ENCODE measurements at places on chromosomes 2 and 18. TPM values are rescaled to one million over a fixed set of nuclear protein-coding genes. Genes with fewer than 3 reads are reported as not detected.

OSR1 gene
- 0.29 TPM for total RNA-seq

SLC66A2 gene
- 98.2 TPM for total RNA-seq

EHD3 gene
- 85.6 TPM for total RNA-seq

INPP5D gene
- 30.9 TPM for total RNA-seq

C2orf72 gene
- 79.0 TPM for total RNA-seq

DRC1 gene
- total RNA-seq: 5.3 TPM

- DNase-seq: no peak
These were observed 51.5 kb downstream of the SRD5A2 start for GRCh38 chr2:31529256-31529655.

GRCh38 chr2:203741566-203741965 is 35.1 kb downstream of the CD28 start:
- no peak for DNase-seq

DNA sequence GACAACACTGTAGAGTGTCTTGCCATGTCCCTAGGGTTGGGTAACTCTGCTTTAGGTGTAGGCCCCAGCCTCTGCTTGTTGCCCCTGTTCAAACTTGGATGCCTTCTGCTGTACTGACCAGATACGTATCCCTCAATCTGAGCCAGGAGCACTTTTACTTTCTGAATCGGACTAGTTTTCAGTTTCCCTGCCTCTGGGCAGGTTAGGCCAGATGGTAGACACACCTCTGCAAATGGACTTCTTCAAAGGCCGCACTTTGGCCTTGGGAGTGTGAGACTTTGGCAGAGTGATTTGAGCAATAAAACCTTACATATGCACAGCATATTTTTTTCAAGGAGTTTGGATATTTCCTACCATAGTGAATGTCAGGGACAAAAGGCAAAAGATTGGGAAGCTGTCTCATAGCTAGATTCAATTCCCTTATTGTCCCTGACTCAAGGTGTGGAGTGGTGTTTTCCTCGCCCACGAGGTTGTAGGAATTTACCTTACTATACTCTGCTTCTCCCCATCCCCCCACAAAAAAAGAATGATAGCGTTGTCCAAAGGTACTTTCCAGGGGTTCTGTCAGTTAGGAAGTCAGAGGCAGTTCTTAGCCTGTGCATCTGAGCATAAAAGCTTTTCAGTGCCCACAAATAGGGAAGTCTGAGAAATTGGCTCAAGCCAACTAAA is 15.3 kb upstream of the PARD3B start:
- DNase-seq: no peak

GRCh38 chr2:100621371-100621951 is 58.7 kb downstream of the PDCL3 start:
- DNase-seq: no peak

DNA sequence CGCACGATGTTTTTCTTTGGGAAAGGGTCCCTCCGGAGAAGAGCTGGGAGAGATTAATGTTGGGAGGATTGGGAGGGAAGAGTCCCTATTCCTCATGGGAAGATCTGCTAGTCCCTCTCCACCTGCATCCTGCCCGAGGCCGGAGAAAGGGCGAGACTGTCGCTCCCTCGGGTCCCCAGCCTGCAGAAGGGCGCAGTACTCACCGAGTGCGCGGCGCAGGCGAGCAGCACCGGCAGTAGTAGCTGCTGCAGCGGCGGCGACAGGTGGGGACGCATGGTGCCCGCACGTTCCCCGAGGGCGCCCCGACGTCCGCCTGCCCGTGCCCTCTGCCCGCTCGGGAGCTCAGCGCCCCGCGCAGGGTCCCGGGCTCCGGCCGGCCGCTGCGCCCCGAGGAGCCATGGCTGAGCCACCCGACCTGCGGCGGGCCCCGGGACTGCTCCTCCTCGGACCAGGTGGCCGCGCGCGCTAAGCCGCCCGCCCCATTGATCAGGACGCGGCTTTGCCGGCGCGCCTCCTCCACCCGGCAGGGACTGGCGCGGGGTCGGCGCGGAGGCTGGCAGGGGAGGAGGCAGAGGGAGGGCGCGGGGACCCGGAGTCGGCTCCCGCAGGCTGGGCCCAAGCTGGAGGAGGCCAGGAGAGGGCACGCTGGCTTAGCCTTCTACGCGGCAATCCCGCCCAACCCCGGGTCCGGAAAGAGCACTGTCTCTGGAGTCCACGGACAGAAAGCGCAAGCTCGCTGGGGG is at the start of gene SCTR:
TSS of gene SCTR (minus strand) at position 532 of the 743 bp plus-strand sequence. CDS start at position 275, 257 bp downstream.
- DNase-seq: no peak

DNA sequence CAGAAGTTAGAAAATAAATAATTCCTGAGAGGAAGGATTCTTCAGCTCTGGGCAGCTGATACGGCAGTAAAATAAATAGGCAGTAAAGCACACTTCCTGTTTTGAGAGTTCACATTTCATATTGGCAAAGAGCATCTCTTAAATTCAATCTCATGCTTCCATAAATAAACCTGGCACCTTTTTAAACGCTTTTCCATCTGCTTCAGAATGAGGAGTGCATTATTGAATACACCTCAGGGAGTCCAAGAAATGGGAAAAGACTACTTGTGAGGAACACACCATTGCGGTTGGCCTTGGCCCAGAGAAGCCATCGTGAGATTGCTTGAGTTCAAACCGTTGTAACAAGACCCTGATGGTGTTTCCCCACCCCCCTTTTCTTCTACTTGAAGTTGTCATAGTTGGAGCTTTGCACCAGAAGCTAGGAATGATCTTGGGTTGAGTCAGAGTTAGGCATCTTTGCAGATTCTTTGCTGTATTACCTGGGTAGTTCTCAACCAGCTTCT is 123.9 kb downstream of the RDH14 start:
- DNase-seq: no peak

DNA sequence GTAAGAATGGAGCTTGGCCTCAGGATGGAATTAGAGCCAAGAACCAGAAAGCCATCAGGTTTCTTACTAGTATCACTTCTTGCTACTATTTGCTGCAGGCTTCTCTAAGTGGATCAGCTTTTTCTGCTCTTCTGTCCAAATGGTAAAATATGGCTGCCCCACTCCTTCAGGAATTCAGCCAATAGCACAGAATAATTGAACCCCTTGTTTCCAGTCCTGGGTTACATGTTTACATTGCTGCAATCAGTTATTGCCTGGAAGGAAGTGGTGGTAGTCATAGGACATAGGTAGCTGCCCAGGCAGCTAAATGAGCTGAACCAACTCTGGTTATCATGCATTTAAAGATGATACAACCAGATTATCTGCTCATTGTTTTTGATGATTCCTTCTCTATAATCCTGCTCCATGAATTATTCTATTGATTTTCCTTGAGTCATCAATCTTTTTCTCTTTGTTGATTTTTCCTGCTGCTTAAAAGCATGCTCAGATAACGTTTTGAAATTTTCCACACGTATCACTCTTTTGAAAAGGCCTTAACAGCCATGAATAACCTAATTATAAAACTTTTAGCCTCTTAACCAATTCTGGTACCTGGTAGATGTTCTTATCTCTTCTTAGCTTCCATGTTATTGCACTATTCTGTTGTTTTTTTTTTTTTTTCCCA is 12.6 kb downstream of the AGPS start:
- DNase-seq: no peak

GRCh38 chr18:24868311-24868710 is 407.9 kb downstream of the HRH4 start:
- DNase-seq: no peak

GRCh38 chr2:118940486-118941120 is 1.4 kb upstream of the MARCO start:
- no peak for DNase-seq

- DNase-seq: no peak
These were observed 61.2 kb downstream of the FEZ2 start for GRCh38 chr2:36536776-36537175.

DNA sequence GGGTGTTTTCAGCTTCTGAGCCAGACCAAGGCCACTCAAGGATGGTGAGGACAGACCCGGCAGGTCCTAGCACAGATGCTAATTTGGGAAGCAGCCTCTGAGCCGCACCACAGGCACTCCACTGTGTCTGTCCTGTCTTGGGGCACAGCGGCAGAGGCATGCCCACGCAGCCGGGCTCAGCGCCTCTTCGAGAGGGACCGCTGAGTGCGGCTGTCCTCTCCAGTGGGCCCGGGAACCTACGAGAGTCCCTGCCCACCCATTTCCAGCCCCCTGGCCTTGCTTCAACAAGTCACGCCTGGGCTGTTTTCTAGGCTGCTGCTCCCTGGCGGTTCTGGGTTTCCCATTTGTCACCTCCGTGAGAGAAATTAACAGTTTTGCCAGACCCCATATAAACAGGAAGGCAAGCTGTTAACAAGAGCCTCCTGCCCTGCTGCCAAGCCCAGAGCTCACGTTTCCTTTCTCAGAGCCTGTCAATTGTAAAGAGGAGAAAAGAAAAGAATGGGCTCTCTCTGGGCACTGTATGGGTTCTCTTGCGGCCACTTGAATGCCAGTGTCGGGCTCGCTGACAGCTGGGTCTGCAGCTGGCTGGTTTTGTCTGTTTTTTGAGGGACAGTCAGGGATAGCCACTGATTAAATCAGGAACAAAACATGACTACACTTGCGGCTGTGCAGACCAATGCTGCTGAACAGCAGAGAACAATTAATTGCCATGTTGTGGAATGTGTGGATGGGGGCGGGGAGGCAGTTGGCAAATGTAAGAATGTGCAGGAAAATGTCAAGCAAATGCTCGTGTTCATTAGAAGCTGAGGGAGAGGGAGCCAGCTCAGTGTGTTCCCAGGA is 30.6 kb downstream of the TMEM17 start:
- peak; percentile 54 for DNase-seq

GRCh38 chr2:176129813-176130146 is 275 bp downstream of the HOXD8 start:
- DNase-seq: no peak

GRCh38 chr2:106983305-106983704 is 97.3 kb upstream of the ST6GAL2 start:
- DNase-seq: no peak

GRCh38 chr2:3440477-3440876 is 61.0 kb downstream of the TRAPPC12 start:
- DNase-seq: no peak

GRCh38 chr18:159037-159652 is 788 bp downstream of the USP14 start:
- DNase-seq: no peak

DNA sequence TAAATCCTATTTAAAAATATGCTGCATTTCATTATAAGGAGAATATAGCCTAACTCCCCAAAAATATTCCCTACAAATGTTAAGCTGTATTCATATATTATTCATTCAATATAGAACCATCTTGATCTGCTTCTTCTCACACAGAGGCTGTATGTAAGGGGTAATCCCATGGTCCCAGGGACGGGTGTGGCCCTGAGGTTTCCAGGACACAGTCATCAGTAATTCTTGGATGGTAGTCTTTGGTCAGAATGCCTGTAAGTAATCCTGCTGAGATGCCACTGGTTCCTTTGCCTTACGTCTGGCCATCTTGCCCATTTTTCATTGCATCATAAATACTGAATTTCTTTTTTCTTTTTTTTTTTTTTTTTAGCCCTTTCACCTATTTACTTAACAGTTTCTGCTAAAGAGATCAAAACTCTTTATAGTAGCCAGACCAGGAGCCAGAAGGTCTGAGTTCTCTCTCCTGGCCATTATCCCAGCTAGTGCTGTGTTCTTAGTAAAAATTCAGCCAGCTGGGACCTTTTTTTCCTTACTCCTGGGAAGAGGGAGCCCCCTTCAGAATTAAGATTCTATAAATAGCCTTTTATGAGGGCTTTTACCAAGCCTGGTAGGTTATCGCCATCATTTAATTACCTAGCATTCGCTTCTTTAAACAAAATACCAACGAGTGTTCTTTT is 134.9 kb downstream of the SOX11 start:
- DNase-seq: no peak

DNA sequence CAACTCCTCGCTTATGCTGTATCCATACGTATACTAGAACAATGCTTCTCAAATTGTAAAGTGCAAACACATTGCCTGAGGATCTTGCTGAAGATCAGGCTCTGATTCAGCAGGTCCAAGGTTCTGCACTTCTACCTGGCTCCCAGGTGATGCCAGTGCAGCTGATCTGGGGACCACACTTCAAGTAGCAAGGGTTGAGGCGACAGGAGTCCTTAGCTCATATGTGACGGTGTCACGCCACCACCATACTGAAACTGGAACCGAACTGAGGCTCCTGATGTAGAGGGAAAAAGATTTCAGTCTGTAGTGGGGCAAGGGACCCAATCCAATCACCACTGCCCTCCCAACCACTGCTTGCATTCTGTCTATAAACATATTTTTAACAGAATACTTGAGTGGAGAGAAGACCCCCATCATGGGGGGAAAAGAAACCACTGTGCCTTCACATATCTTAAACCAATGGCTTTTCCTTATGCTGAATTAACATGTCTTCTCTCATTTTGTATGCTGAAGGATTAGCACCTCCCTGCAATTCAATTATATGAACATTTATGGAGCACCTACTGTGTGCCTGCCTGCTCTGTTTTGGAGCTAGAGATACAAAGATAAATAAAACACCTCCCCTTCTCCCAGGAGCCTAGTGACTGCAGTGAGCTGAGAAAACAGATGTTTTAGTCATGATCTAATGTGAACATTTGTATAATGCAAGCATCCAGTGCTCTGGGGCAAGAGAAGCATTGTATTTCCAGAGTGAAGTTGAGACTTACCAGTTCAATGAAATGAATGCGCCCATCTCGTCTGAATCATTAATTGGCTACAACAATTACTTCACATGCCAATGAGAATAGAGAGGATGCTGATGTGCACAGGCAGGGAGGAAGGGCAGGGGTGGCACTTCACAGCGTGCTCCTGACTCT is 6.6 kb upstream of the ASAP2 start:
- DNase-seq: no peak

- no peak for DNase-seq
These were observed 483.3 kb downstream of the PLCL1 start for GRCh38 chr2:198287706-198288105.

DNA sequence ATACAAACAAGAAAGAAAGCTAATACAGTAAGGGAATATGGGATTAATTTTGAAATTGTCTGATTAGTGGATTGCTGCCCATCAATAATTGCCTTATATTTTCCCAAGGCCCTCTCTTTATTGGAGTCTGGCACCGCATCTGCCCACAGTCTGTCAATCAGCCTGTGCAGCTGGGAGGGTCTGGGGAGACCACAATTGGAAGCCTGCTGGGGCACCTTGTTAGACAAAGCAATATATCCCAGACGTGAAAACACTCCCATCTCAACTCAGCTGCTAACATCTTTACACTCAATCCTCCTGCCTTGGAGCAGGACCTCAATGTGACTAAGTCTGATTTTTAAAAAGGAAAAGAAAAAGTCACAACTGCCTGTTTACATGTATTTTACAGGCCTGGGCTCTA is 258.6 kb downstream of the SRBD1 start:
- no peak for DNase-seq

- DNase-seq: peak; percentile 36
These were observed 417.9 kb downstream of the CDH7 start for GRCh38 chr18:66168685-66169235.
